ENCODE measurements at places on chromosomes 1 and 21.

DNA sequence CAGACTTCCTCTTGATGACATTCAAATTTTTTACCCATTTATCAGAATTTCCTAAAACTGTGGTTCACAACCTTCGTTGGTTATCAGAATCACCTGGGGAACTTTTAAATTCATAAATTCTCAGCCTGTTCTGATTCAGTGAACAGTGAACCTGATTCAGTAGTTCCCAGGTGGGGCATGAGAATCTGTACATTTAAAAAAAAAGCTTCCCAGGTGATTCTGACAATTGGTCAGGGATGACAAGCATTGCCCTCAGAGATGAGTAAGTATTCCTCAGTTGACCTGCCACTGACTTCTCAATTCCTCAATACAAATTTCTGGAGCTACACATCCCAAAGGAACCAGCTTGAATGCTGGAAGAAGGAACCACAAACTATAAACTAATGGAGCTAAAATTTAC lies 23.5 kb upstream of the CR2 start:
- ATAC-seq: peak; percentile 67

DNA sequence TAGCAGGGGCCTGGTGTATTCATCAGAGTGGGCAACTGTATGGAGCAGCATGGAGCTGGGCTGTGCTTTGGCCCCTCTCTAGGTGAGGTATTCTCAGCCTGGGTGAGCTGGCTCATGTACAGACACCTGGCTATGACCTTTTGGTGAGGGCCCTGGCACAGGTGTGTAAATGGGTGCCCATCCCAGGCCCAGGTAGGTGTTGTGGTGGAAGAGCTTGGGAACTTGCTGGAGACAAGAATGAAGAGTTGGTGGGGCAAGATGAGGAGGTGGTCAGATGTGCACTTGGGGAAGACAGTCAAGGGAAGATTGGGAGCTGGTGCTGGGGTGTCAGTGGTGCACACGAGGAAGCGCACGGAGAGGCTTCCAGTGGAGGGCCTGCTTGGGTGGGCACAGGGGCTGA lies 95.5 kb downstream of the TRIM11 start:
- ATAC-seq: no peak

DNA sequence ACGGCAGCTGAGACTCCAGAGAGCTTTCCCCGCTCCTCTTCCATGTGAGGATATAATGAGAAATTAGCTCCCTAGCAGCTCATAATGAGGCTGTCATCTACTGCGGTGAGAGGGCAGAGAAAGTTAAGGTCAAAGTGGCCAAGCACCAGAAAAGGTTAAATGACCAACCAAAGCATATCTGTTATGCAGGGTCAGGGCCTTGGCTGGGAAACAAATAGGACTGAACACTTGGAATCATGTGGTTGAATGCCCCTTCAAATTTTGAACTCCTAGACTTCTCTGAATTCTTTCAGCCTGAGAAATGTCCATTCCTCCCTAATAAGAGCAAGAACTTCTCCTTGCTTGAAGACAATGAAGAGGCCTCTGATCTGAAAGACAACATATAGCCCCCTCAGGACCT lies 115.9 kb downstream of the TM2D1 start:
- no peak for ATAC-seq

DNA sequence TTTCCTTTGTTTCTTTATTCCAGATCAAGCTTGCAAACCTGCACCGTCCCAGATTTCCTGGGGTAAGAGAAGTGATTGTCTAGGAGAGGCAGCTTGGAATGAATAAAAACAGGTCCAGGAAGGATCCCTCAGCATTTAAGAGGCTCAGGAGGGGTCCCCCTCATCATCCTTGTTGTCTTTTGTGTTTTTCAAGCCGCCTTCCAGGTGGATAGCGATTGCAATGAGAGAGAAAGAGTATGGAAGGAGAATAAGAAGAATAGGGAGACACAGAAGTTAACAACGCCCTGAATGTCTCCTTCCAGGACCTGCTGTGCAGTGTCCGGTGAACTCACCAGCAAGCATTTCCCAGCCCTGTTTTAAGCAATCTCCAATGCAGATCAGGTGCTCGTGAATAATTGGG lies 8.5 kb downstream of the ERG start:
- ATAC-seq: no peak

GRCh38 chr1:244869364-244869827 lies 5.1 kb upstream of the HNRNPU start:
- no peak for ATAC-seq

DNA sequence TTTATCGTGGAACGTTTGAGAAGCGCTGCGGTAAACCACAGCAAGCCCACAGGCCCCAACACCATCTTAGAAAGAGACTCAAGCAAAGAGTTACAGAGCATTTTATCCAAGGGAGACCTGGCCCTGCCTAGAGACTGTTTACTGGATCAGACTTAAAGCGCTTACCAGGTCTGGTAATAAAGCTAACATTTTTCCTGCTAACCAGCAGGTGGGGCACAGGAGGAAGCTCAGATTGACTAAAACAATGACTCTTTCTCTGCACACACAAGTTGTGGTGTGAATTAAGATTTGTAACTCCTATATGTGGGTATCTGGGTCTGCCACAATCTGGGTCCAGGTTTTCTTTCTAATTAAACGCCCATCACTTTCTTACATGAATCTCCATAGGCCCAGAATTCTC lies 136.5 kb upstream of the ETS2 start:
- no peak for ATAC-seq

DNA sequence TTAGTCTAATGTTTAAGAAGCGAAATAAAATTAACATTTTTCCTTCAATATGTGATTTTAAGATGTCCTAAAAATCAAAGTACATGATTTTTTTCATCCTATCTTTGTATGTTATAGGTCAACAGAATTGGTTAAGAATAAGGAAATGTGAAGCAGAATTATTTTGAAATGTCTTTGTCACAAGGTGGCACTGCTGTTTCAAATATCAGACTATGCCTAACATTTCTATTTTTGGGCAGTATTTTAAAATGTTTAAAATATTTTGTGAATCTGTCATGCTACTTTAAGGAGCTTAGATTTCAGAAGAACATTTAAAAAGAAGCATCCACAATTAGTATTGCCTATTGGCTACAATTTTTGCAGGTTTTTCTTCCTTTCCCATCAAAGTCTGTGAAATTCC lies 38.7 kb downstream of the AMY1C start:
- ATAC-seq: no peak

- no peak for ATAC-seq
Measured at GRCh38 chr1:26482921-26483320, 10.7 kb downstream of the HMGN2 start.

DNA sequence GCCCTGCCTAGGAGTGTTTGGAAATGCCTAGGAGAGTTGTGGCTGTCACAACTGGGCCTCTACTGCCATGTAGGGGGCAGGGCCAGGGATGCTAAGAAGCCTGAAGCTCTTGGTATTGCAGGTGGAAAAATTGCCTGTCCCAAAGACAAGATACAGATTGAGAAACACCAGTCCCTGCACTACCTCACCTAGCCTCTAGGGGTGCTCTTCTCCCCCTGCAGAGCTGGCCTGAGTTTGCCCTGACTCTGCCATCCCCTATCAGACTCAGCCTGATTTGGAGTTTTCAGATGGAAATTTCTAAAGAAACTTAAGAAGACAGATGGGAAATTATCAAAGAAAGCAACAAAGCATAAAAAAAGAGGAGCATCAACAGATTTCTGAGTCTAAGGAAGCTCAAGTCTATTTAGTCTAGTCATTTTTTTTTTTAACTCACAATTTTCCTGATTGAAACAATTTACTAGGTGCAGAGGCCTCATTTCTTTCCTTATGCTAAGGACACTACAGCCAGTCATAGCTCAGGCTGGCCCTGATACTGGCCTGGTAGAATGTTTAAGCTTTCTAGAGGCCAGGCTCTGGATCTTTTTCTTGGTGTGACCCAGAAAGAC lies 61.4 kb upstream of the LRRN2 start:
- peak; percentile 82 for ATAC-seq

- ATAC-seq: no peak
Measured at GRCh38 chr1:183004141-183004540, 19.1 kb upstream of the LAMC1 start.

- no peak for ATAC-seq
Measured at GRCh38 chr1:2279817-2280216, 51.7 kb downstream of the SKI start.

- no peak for ATAC-seq
Measured at GRCh38 chr1:88961647-88962275, 30.7 kb downstream of the KYAT3 start.

GRCh38 chr1:214707306-214708087 lies 104.5 kb downstream of the CENPF start:
- no peak for ATAC-seq

DNA sequence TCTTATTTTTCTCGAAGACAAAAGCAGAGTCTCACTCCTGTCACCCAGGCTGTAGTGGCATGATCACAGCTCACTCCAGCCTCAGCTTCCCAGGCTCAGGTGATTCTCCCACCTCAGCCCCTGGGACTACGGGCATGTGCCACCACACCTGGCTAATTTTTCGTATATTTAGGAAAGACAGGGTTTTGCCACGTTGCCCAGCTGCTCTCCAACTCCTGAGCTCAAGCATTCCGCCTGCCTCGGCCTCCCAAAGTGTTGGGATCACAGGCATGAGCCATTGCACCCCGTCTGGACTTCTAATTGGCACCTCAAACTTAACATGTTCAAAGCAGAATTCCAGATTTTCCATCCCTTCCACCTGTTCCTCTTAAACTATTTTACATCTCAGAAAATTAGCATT lies 19.0 kb upstream of the LRRC8C start:
- no peak for ATAC-seq

GRCh38 chr1:69403756-69404320 lies 163.9 kb upstream of the LRRC7 start:
- ATAC-seq: no peak

DNA sequence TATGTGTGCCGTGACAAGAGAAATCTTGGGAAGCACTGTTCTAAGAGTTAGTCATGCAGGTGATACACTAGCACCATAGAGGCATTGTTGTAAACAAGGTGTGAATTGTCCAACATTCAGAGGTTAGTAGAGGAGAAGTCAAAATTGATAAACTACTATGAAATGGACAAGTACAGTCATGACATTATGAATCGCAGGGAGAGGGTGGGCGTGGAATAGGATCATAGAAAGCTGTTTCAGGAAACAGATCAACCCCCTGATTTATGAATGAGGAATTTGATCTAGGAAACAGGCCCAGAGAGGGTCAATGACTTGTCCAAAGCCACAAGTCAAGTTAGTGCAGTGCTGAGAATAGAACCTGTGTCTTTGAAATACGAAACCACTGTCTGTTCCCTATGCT lies 58.5 kb upstream of the LAX1 start:
- ATAC-seq: no peak

DNA sequence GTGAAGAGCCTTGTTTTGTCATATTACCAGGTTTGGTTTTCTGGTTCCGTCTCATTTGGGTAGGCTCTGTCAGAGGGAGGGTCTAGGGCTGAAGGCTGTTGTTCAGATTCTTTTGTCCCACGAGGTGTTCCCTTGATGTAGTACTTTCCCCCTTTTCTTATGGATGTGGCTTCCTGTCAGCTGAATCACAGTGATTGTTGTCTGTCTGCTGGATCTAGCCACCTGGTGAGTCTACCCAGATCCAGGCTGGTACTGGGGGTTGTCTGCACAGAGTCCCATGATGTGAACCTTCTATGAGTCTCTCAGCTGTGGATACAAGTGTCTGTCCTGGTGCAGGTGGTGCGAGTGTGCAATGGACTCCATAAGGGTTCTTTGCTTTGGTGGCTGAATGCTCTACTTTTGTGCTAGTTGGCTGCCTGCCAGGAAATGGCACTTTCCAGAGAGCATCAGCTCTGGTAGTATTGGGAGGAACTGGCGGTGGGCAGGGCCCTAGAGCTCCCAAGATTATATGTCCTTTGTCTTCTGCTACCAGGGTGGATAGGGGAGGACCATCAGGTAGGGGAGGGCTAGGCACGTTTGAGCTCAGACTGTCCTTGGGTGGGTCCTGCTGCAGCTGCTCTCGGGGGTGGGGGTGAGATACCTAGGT lies 246.0 kb downstream of the RYR2 start:
- ATAC-seq: no peak

DNA sequence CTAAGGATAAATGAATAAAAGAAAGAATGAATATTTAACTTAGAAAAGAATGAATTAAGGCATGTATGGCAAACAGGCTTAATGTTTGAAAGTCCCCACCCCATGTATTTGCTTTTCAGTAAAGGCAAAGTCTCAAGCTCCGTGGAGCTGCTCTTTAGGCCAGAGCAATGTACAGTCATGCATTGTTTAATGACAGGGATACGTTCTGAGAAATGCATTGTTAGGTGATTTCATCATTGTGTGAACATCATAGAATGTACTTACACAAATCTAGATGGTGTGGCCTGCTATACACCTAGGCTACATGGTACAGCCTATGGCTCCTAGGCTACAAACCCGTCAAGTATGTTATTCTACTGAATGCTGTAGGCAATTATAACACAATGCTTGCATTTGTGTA lies 51.6 kb upstream of the SPATA6 start:
- ATAC-seq: no peak

DNA sequence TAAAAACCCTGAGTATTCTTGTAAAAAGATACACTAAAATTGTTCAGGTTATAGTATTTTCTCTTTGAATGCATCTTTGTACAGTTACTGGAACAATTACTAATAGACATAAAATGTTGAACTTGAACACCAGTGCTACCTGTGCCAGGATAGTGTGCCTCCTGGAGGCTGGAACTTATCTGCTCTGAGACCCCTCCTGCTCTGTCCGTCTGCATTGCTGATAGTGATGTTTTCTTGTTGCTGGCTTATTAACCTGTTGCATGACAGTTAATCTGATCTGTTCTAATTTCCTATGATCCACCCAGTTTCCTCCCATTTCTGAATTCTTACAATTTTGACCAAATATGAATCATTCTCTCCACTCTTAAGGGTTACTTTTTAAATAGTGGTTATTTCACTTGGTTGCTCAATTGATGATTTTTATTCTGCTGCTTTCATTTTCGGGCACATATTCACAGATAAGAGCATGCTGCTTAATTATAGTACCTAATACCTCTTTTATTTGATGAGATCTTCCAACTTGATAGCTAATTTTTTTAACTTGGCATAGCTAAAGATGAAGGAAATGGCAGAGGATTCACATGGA lies 101.4 kb downstream of the CC2D1B start:
- no peak for ATAC-seq

- ATAC-seq: no peak
Measured at GRCh38 chr1:241934866-241935265, 22.7 kb upstream of the BECN2 start.

DNA sequence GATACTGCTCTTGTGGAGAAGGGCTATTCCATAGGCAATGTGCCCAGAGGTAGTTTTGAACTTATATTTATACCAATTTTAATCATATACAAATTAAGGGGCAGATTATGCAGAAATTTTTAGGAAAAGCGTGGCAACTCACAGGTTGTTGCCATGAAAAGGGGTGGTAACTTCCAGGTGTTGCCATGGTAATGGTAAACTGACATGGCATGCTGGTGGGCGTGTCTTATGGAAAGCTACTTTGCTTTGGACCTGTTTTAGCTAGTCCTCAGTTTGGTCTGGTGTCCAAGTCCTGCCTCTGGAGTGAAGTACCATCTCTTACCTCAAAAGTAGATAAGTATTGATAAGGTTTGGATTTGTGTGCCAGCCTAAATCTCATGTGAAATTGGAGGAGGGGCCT lies 7.9 kb upstream of the IL23R start:
- ATAC-seq: no peak

GRCh38 chr1:228405200-228405978 lies 1.2 kb downstream of the TRIM11 start:
- ATAC-seq: no peak

Data from stimulated activated memory B cell treated with anti-CD40 and anti-IgM and Interleukin-4, amounts not matched to agents 10 μg/mL and 1 μg/mL and 100 μg/mL, for 72 hours (primary cell).